Activated T-helper 17 cell treated with anti-CD3 and anti-CD28 coated beads, Interleukin-2, amount 50 U/mL, for 72 hours (primary cell): ENCODE measurements at places on chromosomes 3 and 15. TPM values are rescaled to one million over a fixed set of nuclear protein-coding genes. Genes with fewer than 3 reads are reported as not detected.

Gene GAP43
- not detected for total RNA-seq

Gene FSIP1
- 0.34 TPM for total RNA-seq

Gene CTXND1
- not detected for total RNA-seq

Gene RASL12
- total RNA-seq: not detected

Gene EPHB3
- not detected for total RNA-seq
